ENCODE measurements at places on chromosomes 12 and 14.

GRCh38 chr12:73460212-73460611 is 1077.4 kb upstream of the ATXN7L3B start:
- no peak for DNase-seq

DNA sequence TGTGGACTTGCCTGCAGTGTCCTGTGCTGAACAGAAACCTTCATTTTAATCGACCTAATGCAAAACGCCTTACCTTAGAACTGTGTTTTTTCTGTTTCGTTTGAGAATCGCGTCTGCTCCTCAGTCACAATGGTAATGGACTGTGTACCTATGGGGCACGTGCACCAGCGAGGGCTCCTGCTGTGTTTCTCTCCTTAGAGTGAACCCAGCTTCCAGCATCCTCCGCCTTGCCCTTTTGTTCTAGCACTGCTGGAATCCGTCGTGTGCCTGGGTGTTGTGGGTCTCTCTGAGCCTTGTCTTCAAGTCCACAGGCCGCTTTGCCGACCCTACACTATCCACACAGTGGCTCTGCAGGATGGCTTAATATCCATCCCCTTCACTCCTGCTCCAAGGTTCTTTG is 3.6 kb downstream of the AMN start:
- DNase-seq, result no peak

DNA sequence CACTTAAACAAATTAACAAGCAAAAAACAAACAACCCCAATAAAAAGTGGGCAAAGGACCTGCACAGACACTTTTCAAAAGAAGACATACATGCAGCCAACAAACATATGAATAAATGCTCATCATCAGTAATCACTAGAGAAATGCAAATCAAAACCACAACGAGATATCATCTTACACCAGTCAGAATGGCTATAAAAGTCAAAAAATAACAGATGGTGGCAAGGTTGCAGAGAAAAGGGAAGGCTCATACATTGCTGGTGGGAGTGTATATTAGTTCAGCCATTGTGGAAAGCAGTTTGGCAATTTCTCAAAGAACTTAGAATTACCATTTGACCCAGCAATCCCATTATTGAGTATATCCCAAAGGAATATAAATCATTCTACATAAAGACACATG is 34.6 kb upstream of the NT5DC3 start:
- DNase-seq, result no peak

DNA sequence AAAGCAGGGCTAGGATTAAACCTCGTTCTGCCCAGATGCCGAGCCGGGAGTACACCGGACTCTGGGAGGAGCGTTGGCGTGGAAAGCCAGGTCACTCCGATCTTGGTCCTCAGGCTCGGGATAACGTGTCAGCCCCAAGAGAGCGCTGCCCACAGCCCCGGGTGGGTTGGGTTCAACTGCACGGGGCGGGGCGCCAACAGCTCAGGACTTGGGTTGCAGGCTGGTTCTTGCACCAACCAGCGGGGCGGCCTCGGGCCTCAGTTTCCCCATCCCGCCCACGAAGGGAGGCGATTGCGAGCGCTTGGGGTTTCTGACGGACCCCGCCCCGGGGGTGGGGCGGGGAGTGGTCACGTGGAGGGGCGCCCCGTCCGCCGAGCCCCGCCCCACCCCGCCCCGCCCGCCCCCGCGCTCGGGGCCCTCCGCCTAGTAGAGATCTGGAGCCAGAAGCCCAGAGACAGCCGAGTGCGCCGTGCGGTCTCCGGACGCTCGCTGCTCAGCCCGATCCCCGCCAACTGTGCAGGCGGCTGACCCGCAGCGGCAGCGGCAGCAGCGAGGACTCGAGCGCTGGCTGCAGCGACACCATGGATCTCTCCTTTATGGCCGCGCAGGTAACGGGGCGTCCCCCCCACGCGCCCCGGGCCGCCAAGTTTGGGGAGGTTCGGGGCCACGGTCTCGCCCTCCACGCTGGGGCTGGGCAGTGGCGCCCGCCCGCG is at the start of gene C14orf132:
C14orf132 (plus strand) TSS at position 443 of the 713 bp plus-strand sequence; CDS start at position 582, 139 bp downstream.
- DNase-seq, result peak; percentile 73

DNA sequence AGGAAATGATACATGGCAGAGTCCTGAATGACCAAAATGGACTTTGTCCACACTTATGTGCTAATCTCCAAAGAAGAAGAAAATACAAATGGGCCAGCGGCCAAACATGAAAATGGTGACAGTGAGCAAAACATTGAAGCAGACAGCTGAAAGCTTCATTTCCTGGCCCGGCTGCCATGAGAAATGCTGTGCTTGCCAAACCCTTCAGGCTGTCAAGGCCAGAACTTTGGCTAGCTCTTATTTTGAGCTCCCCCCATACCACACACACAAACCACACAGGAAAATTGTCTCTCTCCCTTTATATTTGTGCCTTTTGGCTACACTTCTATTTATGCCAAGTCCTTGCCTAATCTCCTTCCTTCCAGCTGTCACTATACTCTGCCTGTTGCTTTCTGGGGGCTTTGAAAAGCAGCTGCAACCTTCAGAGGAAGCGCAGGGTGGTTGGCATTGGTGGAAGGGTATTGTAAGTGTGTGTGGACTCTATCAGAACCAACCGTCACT is 323.8 kb downstream of the RAD51B start:
- DNase-seq, result no peak
